ENCODE measurements at places on chromosomes 7 and 10.

- no peak for DNase-seq
Measured at GRCh38 chr7:151395036-151395367, 14.8 kb downstream of the WDR86 start.

DNA sequence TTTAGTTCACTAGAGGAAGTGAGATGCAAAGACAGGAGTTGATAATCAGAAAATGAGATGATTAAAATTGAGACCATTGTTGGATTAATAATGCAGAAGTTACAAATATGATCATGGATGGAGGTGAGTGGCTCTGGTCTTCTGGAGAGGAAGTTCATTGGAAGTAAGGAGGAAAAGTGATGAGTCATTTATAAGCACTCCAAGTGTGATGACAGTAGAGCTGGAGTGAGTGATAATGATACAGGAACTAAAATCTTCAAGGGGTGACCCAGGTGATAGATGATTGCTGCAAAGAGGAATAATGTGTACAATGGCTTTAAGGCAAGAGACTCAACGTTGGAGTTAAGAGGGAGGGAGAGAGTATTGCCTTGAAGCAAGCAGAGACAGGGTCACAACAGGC, 20.7 kb downstream of the ZNF32 start:
- DNase-seq = no peak

DNA sequence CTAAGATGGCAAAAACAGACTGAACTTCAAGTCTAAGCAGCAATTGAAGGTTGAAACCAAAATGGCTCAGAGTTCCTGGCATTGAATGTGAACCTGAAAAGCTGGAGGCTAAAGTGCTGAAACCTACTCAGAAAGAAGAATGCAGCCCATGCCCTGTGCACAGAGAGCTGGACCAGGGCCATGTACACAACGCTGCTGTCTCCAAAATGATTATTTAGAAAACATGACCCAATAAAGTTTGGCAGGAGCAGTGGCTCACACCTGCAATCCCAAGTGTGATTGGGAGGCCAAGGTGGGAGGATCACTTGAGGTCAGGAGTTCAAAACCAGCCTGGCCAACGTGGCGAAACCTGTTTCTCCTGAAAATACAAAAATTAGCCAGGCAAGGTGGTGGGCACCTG, 158.9 kb downstream of the AKR1D1 start:
- no peak for DNase-seq

DNA sequence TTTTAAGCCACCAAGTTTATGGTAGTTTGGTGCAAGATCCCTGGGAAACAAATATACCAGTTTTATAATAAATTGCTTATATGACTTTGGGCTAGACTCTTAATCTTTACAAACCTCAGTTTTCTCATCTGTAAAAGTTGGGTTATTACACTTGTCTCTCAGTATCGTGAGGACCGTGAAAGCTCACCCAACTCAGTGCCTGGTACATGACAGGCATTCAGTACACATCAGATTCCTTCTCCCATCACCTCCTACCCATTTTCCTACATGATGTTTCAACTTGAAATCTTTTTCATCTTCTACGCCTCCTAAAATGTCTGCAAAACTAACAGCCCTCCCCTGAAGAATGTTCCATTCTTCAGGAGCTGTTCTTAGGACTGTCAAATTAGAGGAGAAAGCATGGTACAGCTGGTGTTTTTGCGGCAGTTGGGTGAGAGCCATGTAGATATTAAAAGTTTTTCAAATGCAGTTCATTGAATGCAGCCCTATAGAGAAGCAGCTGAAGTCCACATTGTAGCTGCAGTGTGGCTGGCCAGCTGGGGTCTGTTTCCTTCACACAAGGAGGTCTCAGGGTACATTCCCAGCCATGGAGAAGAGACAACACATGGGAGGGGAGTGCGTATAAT, 812.8 kb downstream of the LRMDA start:
- DNase-seq = no peak

DNA sequence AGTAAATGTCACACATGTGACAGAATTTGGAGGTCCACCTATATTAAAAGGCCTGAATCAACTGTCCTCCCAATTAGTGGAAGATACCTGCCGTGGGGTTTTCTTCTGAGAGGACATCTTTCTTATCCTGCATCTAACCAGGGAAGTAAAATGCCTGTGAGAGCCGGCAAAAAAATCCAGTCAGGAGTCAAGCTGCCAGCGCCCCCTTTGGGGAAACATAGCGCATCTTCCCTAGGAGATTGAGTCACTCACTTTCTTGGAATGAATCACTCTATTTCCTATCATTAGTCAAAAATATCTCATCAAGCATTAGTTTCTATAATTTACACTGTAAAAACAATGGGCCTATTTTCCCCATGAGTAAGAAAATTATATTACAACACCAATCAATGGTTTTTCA, 66.4 kb upstream of the ANK3 start:
- no peak for DNase-seq

GRCh38 chr10:79050896-79051555, 17.7 kb upstream of the ZMIZ1 start:
- no peak for DNase-seq

GRCh38 chr10:127100983-127101615, 95.3 kb downstream of the INSYN2A start:
- DNase-seq = no peak

DNA sequence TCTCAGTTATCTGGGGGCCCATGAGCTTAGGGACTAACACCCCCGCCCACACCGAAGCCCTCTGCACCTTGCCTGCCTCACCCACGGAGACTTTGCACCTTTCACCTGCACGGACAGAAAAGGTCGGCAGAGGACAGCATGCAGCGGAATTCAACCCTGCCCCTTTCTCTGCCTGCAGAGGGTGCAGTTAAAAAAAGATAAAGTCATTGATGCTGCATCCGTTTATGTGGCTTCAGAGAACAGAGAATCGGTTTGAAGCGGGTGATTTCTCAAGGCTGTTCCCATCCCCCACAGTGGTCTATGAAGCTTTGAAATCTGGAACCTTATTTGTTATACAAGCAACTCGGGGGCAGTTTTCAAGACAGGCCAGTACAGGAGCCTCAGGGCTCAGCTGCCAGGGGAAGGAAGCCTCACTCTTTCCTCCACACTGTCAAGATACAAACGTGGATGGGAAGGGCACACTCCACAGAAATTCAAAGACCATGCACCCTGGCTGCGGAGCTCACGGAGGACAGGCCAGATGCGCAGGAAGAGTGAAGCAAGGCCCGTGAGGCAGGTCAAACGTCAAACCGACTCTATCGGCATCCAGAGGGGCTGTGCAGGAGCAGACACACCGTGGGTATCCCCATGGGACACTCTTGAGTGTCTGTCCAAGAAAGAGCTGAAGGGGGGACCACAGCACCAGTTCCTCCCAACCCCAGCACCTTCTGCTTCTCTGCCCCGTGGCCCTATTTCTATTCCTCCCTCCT, 66.3 kb downstream of the INSIG1 start:
- DNase-seq = no peak

DNA sequence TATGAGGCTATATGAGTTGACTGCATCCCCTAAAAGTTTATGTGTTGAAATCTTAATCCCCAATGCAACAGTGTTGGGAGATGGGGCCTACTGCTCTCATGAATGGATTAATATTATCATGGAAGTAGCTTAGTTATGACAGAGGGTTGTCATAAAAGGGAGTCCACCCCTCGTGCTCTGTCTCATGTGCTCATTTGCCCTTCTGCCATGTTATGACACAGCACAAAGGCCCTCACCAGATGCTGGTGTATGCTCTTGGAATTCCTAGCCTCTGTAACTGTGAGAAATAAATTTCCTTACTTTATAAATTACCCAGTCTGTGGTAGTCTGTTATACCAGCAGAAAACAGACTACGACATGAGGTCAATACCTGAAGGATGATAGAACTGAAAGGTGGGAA, 17.6 kb upstream of the PANK1 start:
- no peak for DNase-seq

- no peak for DNase-seq
Measured at GRCh38 chr7:84701524-84702306, 485.1 kb downstream of the SEMA3D start.

DNA sequence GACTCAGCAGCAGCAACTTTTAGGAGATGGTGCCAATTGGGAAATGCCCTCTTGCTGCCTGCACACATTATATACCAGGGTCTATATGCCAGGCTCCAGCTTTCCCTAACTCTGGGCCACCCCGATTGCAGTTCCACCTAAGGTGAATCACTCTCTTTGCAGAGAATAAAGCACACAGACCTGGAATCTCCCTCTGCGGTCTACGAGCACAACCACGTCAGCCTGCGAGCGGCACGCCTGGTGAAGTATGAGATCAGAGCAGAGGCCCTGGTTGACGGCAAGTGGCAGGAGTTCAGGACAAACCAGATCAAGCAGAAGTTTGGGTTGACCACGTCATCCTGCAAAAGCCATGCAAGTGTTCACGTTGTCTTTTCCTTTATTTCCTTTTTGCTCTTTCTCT, 38.2 kb upstream of the PLEKHA1 start:
- no peak for DNase-seq
